ENCODE measurements at places on chromosomes 12 and 14.

DNA sequence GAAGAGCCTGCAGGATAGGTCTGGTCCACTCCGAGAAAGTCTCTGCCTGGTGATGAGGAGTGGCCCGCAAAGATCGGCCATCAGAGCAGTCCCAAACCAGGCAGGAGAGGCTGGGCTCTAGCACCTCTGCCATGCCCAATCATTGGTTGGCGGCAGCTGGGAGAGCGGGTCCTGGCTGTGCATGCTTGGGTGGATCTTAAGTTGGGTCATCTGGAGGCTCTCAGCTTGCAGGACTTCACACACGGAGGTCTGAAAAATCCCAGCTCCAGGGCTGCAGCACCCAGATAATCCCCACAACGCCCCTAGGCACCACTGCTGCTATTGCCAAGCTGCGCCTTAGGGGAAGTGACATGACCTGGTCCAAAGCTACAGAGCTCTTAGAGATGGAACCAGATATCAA is 766.7 kb upstream of the TBX3 start:
- DNase-seq, result no peak

GRCh38 chr14:21868442-21869046 is 194.9 kb upstream of the OR4E1 start:
- no peak for DNase-seq

DNA sequence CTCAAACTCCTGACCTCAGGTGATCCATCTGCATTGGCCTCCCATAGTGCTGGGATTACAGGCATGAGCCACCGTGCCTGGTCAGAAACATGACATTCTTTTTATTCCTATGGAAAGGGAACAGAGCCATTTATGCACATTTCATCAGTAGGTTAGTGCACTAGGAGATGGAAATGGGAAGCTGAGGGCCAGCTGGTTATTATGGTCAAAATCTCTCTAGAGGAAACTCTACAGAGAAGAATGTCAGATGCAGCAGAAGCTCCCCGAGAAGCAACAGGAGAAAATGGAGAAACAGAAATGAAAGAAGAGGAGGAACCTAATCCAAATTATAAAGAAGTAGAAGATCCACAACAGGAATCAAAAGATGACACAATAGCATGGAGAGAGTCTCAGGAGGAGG is 2.7 kb downstream of the CFAP251 start:
- DNase-seq, result no peak

DNA sequence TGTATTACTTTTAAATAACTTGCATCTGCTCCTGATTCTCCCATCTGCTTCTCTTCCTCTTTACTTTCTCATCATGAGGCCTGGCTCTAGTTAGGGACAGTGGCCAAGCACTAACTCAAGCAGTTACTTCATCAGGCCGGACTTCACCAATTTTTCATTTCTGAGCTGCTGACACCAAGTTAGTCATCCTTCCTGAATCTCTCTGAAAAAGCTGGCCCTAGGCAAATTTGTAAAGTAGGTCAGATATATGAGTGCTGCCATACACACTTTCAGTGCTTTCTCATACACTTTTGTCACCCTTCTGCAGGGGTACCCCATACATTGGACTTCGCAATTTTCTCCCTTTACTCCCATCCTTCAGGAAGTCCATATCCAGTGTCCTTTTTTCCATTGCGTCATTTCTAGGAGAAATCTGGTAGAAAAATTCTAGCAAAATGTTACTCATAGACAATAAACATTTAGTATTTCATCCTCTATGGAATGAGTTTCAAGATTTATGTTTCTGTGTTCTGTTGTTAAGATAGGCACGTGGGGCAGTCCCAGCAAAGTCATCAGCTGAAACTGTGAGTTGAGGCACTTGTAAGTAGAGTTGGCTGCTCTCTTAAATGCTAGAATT is 276.8 kb upstream of the TMPO start:
- peak; percentile 26 for DNase-seq

- no peak for DNase-seq
Observed at GRCh38 chr14:31945701-31946100, 131.4 kb upstream of the ARHGAP5 start.

DNA sequence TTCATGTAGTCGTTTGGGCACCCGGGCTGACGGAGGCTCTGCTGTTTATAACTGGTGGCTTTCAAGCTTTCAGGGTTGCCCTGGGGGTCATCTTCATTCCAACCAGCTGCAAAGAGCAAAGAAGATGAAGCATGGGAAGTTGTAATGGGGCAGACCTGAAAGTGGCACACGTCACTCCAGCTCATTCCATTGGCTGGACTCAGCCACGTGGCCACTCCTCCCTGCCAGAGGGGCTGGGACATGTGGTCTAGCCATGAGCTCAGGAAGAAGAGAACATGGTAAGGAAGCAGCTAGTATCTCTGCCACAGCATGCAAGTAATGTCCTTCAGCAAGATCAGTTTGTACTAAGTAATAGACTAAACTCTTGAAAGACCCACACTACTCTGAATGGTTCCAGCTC is 51.7 kb upstream of the FERMT2 start:
- DNase-seq, result peak; percentile 29

DNA sequence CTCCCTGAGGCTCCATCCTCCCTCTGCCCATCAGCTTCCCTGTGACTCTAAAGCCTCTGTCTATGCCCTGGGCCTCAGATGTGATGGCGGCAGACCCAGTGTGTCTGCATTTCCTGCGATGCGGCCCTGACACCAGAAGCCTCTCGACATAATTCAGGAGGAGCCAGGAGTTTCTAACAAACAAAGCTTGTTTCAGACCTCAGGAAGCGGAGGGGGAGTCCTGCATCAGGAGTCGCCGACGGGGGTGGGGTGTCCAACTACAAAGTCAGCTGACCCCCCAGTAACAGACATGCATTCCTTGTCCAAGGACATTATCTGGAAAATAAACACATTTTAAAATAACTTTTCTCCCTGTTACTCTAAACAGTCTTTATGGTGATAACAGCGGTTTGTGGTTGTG is 167.5 kb downstream of the DPF3 start:
- DNase-seq, result no peak

DNA sequence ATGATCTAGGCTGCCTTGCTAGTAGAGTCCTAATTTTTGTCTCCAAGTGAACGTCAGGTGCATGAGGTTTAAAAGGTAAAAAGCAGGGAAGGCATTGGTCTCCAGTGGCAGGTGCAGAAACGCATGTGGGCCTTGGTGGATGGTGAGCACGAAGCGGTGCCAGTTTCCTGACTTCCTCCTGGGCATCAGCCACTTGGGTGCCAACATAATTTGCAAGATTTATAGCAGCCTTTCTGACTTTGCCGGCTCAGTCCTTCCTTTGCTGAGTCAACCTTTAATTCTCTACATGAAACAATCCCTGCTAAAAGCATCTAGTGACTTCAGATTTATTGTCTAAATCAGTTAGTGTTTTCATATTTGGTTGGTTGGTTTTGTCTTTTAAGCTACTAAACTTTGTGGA is 355.7 kb upstream of the TMEM132C start:
- DNase-seq, result no peak

GRCh38 chr14:76591266-76591665 is 170.0 kb upstream of the VASH1 start:
- DNase-seq, result no peak

DNA sequence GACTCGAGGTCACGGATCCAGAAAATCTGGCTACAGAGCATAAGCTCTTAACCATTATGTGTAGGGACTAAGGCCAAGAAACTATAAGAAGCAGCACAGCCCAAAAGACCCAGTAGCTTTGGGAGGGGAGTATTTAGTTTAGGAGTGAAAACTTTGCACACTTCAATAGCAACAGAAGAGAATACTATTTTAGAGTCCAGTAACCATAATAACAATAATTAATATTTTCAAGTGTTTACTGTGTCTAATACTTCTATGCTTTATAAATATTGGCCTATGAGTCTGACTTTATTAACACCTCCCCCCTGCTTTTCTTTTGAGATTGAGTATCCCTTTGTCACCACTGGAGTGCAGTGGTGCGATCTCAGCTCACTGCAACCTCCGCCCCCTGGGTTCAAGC is 82.8 kb downstream of the SUDS3 start:
- DNase-seq, result no peak

GRCh38 chr14:56554301-56554700 is 25.3 kb upstream of the TMEM260 start:
- DNase-seq, result no peak
